ENCODE measurements at places on chromosomes 2 and 18.

DNA sequence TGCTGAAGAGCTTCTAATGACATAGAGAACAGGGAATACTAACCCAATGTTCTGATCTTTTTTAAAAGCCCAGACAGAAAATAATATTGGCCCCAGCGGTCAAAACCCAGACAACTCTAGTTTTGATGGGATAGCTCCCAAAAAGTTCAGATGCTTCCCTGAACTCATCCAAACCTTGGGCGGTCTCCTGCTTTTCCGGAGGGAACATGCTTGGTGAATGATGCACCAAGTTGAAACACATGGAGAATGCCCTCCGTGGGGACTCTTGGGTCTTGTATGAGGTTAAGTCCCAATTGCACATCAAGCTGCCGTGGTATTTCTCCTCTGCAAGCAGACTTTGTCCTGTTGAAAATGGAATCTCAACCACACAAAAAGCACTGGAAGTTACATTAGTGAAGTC lies 120.7 kb upstream of the CTAGE1 start:
- no peak for DNase-seq

GRCh38 chr2:72115110-72116080 lies 32.3 kb downstream of the CYP26B1 start:
- DNase-seq: peak; percentile 82

GRCh38 chr2:100246163-100247145 lies 75.8 kb downstream of the LONRF2 start:
- no peak for DNase-seq

DNA sequence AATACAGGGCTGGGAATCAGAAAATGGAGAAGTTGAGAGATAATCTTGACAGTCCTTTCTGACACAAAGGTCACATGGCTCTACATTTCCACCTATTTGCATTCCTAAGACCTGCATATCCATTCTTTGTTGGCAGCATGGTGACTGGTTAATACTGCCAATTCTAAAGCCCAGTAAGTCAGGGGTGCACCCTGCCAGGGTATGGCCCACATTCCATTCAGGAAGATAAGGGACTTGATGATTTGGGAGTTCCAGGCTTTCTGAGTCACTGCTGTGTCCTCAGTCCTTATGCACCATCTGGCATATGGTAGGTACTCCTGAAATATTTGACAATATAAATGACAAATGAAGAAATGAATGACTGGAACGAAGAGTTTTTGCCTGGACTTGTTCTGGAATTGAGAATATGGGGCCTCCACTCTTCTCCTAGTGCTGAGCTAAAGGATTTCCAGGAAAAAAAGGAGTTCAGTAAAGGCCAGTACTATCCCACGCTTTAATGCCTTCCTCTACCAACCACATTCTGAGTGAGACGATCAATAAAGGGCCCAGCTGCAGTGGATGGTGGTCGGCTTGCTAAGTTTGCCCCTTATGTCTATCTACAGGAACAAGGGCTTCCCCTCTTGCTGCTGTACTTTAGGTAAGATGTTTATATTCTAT lies 31.7 kb upstream of the EIF2AK3 start:
- DNase-seq: peak; percentile 68

DNA sequence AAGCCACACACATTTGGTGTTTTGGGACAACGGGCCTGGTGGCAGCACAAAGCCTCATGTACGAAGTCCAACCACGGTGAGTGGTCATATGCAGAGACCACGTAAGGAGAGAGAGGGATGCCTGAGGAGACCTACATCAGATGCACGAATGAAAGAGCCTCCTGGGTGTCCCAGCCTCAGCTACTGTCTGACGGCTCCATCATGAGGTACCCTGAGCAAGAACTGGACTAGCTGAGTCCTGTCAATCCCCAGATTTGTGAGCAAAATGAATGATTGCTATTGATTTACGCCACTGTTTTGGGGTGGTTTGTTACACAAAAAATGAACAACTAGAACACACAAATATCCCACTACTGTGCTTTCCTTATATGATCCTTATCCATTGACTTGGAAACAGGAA lies 275.7 kb upstream of the KYNU start:
- no peak for DNase-seq

- no peak for DNase-seq
Measured at GRCh38 chr18:37501136-37501535, 64.5 kb downstream of the CELF4 start.

- peak; percentile 58 for DNase-seq
Measured at GRCh38 chr18:11324510-11324909, 175.1 kb upstream of the PIEZO2 start.

DNA sequence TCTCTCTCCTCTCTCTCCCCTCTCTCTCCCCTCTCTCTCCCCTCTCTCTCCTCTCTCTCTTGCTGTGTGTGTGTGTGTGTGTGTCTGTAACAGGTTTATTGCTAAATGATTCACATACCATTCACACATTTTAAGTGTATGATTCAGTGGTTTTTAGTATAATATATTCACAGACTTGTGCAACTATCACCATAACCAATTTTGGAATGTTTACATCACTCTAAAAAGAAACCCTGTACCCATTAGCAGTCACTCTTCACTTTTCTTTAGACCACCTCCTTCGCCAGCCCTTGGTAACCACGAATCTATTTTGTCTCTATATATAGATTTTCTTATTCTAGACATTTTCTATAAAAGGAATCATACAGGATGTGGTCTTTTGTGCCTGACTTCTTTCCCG lies 11.4 kb downstream of the THNSL2 start:
- peak; percentile 36 for DNase-seq

- no peak for DNase-seq
Measured at GRCh38 chr2:134842930-134843490, 4.6 kb downstream of the ACMSD start.

GRCh38 chr2:49265471-49265870 lies 111.2 kb upstream of the FSHR start:
- no peak for DNase-seq

GRCh38 chr18:66066191-66066590 lies 315.4 kb downstream of the CDH7 start:
- no peak for DNase-seq

GRCh38 chr2:168964251-168964807 lies 63.2 kb downstream of the G6PC2 start:
- no peak for DNase-seq

DNA sequence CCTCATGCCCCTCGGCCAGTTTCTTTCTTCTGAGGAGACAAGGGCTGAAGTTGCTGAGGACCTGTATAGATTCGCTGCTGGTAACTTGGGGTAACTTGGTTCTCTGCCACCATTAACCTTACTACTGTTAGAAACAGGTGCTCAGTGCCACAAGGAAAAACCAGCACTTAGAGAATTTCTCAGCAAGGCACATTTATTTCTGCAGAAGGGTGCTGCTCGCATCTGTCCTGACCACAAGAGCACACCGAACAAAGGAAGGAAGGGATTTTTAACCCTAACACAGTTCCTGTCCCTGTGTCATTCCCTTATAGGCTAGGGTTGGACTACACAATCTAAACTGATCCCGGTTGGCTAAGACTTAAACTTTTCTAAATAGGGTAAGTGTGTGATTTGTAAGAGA lies 154.1 kb downstream of the SOCS6 start:
- DNase-seq: peak; percentile 20

GRCh38 chr2:205161156-205161839 lies 521.0 kb upstream of the NRP2 start:
- peak; percentile 14 for DNase-seq

GRCh38 chr18:11520536-11520935 lies 88.9 kb upstream of the SLC35G4 start:
- no peak for DNase-seq

- DNase-seq: peak; percentile 52
Measured at GRCh38 chr18:3455907-3456685, 6.1 kb downstream of the TGIF1 start.

DNA sequence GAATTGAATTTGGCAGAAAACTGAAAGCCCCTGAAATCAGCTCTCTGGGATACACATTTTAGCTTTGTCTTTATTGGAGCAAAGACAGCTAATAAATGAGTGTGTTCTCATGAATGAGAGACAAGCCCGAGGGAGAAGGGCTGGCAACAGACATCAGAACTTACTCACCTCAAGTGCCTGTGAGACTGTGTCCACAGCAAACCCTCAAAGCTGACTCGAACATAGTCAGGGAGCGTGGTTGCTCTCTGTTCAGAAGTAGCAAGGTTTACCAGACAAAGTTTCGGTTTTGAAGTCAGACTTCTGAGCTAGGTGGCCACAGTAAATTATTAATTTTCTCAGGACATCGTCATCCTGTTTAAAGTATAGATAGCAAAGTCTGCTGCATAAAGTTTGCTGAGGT lies 207.9 kb downstream of the CMPK2 start:
- no peak for DNase-seq

GRCh38 chr2:112004253-112004645 lies 50.8 kb upstream of the TMEM87B start:
- peak; percentile 16 for DNase-seq

- peak; percentile 97 for DNase-seq
Measured at GRCh38 chr2:128306081-128306930, 12.4 kb downstream of the HS6ST1 start.

DNA sequence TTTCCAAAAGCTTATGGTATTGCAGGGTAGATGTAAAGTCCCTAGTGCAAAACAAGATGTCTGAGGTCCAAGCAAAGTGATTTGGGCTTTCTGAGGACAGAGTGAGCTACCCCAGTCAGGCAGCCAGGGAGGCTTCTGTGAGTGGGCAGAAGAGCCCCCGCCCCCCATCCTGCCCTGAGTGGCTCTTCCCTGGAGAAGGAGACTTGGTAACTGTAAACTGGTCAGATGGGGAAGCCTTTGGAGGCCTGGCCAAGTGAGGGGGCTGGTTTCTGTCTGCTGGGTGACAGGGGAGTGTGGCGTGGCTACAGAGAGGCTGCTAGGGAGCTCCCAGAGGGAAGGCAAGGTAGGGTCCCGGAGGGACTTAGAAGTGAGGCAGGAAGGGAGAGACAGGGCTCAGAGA lies 181.3 kb upstream of the HAAO start:
- DNase-seq: peak; percentile 25

DNA sequence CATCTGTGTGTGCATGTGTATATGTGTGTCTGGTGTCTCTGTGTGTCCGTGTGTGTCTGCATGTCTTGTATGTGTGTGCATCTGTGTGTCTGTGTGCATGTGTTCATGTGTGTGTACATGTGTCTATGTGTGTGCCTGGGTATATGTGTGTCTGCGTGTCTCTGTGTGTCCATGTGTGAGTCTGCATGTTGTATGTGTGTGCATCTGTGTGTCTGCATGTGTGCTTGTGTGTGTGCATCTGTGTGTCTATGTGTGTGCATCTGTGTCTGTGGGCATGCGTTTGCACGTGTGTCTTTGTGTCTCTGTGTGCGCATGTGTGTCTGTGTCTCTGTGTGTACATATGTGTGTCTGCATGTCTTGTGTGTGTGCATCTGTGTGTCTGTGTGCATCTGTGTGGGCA lies 207.7 kb downstream of the TNS1 start:
- peak; percentile 22 for DNase-seq

GRCh38 chr2:149160701-149161217 lies 122.3 kb downstream of the LYPD6B start:
- DNase-seq: no peak

DNA sequence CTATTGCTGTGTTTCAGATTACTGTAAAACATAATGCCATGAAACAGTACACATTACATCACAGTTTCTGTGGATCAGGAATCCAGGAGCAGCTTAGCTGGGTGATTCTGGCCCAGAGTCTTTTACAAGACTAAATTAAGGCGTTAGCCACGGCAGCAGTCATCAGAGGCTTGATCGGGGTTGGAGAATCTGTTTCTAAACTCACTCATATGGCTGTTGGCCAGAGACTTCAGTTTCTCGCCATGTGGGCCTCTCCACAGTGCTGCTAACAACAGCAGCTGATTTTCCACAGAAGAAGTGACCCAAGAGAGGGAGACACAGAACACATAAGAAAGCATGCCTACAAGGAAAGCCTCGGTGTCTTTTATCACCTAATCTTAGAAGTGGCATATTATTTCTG lies 89.2 kb upstream of the MYO3B start:
- peak; percentile 20 for DNase-seq

- DNase-seq: no peak
Measured at GRCh38 chr18:58865701-58866065, 1.0 kb downstream of the ZNF532 start.

- DNase-seq: no peak
Measured at GRCh38 chr2:66585587-66585986, 150.7 kb downstream of the MEIS1 start.

- DNase-seq: no peak
Measured at GRCh38 chr2:229470781-229471180, 199.7 kb upstream of the PID1 start.

GRCh38 chr2:60416221-60417008 lies 137.0 kb downstream of the BCL11A start:
- no peak for DNase-seq

- DNase-seq: no peak
Measured at GRCh38 chr2:216588861-216589710, 44.1 kb upstream of the IGFBP2 start.

DNA sequence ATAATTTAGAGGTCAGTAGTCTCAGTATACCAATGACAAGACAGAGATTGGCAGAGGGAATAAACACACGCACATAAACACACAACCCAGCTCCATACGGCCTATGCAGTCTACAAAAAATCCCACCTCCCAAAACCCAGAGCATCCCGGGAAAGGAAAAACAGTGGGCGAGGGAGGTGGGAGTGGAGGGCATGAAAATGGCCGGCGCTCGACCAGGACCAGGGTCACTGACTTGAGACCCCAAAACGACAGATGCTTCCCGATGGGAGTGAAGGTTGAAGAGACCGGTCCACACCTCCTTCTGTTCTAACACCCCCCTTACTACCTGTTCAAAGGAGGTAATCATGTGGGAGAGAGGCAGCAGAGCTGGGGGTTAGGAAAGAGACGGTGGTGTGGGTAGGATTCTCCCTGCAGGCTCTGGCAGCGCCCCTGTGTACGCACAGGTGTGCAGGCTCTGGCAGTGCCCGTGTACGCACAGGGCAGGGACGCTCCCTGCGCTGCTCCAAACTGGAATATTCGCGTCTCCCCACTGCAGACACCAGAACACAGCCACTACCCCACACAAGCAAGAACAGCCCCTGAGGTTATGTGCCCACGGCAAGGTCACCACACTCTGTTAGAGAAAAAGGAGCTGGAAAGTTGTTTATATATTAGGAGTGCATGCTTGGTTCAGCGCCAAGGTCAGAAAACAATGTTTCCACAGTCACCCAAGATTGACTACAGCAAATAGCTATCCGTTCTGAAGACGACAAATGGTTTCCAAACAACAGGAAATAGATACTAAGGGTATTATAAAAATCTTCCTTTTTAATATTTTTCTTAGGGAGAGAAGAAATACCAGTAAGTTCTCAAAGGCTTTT lies 67.9 kb downstream of the EIPR1 start:
- DNase-seq: no peak

DNA sequence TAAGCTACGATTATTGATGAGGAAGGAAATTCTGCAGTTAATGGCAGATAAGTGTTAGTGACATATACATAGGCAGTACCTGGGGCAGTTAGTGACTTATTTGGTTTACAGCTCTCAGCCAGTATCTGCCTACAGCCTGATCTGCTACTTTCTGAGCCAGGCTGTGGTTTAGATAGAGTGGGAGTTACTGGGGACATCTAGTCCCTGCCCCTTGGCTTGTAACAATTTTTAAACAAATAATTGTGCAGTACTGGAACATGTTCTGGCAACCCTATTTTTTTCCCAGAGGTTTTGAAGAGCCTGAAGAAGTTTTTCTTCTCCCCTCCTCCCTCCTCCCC lies 2.3 kb downstream of the KIF5C start:
- no peak for DNase-seq
